Caco-2 (cell line): ENCODE measurements at places on chromosomes 3 and 15. TPM values are rescaled to one million over a fixed set of nuclear protein-coding genes. Genes with fewer than 3 reads are reported as not detected.

- DNase-seq, result no peak
Observed at GRCh38 chr15:65028338-65028737, 1.1 kb downstream of the MTFMT start.

GRCh38 chr15:67879440-67880129 is 39.7 kb upstream of the RNU6-1 start:
- no peak for DNase-seq

GRCh38 chr3:69005071-69005790 is 8.3 kb downstream of the EOGT start:
- no peak for DNase-seq

DNA sequence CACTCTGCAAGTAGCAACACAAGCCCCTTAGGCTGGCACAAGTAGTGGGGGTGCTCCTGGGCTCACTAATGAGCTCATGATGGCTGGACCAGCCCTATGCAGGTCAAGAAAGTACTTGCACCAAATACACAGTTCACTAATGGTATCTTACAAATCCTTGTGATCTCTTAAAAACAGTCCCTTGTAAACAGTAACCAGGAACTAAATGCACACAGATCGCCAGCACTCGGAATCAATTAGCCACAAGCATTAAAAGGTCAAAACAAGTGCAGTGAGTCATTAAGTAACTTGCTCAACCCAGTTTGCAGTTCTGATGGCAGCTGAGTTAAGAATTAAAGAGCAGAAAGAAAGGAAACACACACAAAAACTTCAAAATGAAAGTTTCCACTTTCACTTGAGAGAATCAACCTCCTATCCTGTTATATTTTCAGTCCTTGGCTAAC is 43.2 kb downstream of the ARHGEF3 start:
- DNase-seq, result no peak

GRCh38 chr3:104257486-104257885 is 1109.2 kb upstream of the ALCAM start:
- DNase-seq, result no peak

DNA sequence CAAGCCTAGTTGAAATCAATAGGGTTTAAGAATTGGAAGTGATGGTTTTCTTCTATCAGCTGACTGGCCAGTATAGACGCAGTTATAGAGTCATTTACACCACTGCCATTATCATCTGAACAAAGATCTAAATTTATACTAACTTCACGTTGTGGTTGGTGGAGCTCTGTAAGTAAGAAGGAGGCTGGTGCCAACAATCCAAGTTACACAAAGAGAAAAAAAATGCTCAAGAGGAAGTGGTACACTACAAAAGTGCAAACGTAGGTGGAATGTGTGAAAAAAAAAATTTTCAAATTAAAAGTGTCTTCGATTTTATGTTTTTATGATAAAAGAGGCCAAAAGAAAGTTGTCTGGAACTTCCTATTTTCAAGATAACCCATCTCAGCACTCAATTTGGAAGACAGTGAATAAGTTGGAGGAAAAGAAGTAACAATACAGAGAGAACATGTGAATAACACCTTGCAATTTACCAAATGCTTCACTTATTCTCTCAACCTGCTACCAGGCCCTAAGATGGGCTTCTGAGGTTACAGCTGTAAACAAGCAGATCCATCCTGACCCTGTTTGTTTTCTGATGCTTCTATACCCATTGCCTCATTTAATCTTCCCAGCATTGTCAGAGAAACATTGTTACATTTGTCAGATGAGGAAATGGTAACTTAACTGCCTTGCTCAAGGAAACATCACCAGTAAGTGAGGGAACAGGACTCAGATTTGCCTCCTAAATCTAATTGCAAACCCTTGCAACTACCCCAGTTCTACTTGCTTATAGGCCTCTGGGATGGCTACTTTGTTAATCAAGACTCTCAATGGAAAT is 12.0 kb upstream of the TASOR start:
- DNase-seq, result no peak

GRCh38 chr3:30775040-30775439 is 119.4 kb downstream of the GADL1 start:
- DNase-seq, result no peak

- no peak for DNase-seq
Observed at GRCh38 chr3:44058022-44058867, 183.4 kb upstream of the TOPAZ1 start.

- DNase-seq, result no peak
Observed at GRCh38 chr15:39625451-39625850, 44.6 kb downstream of the THBS1 start.

DNA sequence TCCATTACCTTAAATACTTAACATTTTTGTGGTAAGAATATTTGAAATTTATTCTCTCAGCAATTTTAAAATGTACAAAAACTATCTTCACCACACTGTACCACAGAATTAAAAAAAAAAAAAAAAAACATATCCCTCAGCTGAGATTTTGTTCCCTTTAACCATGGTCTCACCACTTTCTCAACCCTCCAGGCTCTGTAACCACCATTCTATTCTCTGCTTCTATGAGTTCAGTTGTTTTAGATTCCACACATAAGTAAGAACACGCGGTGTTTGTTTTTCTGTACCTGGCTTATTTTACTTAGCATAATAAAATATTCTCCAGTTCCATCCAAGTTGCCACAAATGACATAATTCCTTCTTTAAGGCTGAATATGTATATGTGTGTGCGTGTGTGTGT is 41.5 kb downstream of the CSNK1G1 start:
- no peak for DNase-seq

DNA sequence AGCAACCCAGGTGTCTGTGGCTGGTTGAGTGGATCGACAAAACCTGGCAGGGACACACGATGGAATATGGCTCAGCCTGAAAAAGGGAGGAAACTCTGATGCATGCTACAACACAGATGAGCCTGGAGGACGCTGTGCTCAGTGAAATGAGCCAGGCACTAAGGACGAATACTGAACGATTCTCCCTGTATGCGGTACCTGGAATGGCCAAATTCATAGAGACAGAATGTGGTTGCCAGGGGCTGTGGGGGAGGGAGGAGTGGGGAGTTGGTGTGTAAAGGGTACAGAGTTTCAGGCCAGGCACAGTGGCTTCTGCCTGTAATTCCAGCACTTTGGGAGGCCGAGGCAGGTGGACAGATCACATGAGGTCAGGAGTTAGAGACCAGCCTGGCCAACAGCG is 35.1 kb downstream of the PCSK6 start:
- no peak for DNase-seq

DNA sequence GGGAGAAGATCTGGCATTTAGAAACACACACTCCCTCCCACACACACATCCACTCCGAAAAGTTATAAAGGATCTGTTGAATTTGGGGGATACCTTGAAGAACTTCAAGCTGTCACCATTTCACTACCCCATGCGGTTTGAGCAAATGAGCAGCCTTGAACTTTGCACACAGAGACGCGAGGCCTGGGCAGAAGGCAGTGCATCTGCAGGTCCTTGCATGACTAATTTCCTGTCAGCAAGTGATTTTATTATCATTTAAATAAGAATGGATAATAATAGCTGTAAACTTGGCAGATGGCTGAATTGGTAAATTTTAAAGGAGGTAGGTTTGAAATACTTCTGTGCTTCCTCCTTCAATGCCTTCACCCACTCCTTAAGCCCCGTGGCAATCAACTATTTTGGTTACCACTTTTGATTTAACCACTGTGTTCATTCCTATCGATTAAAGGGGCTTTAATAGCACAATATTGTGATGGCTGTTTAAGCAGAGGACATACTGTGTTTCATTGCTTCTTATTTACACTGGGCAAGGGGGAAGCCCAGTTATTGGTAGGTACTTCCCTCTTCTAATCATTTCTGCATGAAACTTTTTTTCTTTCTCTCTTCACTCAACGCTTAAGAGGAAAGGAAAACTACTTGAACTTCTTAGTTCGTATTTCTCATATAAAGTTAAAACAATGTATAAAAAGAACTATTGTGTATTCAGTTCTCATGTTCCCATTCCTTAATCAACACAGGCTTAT is 108.1 kb downstream of the ROBO2 start:
- no peak for DNase-seq

DNA sequence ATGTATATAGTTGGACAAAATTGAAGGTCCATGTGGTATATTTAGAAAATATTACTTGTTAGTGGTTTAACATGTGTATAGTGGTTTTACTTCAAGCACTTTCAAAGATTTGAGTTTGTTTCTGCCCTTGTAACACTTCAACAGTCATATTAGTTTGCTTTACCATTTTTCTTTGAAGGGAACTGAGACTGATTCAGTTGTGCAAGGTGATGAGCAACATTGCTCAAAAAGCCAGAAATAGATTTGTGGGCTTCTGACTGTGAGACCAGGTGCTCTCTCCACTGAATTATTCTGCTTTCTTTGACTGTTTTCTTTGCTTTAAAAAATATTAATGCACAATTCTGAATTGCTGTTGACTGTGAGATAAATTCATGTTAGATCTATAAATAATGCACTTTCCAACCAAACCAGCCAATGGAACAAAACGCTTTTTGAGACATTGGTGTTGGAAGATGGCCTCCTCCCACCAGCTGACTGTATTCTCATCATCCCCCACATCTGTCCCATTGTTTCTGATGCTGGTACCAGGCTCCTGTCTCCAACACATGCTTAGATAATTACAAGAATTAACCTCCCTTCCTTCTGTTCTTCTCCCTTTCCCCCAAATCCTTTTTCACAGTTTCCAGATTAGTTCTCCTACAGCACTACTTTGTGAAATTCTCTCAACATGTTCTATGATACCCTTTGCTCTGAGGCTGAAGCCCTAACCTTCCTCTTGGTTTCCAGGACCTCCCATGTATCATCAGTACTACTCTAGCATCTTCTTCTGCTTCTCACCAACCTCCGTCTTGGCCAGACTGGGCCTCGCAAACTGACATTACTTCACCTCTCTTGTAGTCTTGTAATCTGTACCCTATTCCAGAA is 27.9 kb downstream of the PLCL2 start:
- no peak for DNase-seq

DNA sequence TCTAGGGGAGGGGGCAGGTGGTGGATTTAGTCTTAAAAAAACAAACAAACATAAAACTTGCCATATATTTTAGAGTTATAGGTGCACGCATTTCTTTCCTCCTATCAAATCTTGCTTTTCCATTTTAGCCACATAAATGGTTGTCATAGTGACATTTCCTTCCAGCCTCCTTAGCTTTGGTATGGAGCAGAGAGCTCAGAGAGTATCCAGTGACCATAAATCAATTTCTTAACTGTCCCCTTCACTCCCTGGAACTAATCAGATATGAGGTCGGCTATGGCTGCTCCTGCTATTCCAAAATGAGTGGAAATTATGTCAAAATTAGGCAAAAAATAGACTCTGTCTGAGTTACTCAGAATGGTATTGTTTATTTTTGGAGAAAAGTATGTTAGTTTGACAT is 164.5 kb downstream of the EBLN2 start:
- no peak for DNase-seq

GRCh38 chr15:72199721-72200212 is 2.2 kb upstream of the GRAMD2A start:
- DNase-seq, result peak; percentile 78

GRCh38 chr3:12408984-12409683 is 75.1 kb upstream of the TSEN2 start:
- DNase-seq, result no peak

DNA sequence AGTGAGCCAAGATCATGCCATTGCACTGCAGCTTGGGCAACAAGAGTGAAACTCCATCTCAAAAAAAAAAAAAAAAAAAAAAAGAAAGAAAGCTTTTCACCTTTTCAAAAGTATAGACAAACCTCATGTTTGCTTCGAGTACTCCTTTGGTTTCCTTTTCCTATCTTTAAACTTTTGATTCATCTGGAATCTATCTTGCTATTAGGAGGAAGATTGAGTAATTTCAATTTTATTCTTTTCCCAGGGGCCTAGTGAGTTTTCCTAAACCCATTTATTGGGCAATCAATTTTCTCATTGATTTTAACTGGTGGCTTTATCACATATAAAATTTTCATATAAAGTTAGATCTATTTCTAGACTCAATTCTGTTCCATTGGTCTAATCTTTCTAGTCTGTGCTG is 190.5 kb upstream of the VEPH1 start:
- no peak for DNase-seq

DNA sequence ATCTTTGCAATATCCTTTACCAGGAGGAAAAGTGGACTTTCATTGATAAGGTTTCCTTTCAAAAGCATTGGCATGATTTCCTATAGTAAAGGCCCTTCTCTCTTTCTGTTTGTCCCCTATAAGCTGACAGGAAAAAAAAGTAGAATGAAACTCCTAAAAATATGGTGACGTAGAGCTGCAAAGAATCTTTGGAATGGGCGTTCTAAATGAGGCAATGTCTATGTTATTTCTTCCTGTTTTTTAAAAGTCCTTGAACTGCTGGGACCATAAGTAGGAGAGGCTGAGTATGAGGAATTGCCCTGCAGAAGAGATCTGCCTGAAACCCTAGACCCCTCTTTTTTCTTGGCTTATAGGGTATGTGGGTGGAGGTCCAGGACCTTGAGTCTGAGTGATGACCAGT is 17.2 kb downstream of the ST3GAL6 start:
- no peak for DNase-seq

DNA sequence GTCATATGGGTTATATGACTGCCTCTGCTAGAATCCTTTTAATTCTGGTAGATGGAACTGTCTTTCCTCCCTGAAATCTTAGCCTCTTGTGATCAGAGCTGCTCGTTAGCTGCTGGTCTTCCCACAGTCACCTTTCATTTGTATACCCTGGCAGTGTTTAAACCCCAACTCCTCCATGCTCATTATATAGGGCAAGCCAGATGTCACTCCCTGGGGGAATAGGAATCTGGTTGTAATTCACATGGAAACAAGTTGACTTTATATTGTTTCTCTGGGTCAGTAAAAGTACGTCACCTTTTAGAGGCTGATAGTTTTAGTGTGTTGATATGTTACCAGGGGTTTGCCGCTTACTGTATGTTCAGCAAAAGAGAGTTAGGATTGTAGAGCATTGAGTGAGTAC is 103.5 kb downstream of the ITPR1 start:
- DNase-seq, result no peak

Gene LINS1
- 11.0 and 12.0 TPM in 2 replicates for total RNA-seq

Gene SAXO2
- 0.61 TPM in 1 of 2 replicates, not detected in the other for total RNA-seq

Gene ARRDC4
- 3.2 and 4.1 TPM in 2 replicates for total RNA-seq

Gene HRH1
- total RNA-seq, result 1.3 and 1.6 TPM in 2 replicates

Gene DRD3
- total RNA-seq, result not detected in 2 replicates

Gene FHIT
- total RNA-seq, result 5.4 and 8.3 TPM in 2 replicates

Gene ACTRT3
- total RNA-seq, result not detected in 2 replicates

Gene SHF
- total RNA-seq, result 11.9 and 12.9 TPM in 2 replicates

Gene ZMYND10
- total RNA-seq, result 0.23 and 0.29 TPM in 2 replicates

Gene UPK1B
- total RNA-seq, result 0.46 and 0.50 TPM in 2 replicates

Gene FBXO40
- total RNA-seq, result not detected in 2 replicates

Gene POPDC2
- total RNA-seq, result 0.77 and 1.4 TPM in 2 replicates

Gene GP5
- 0.12 and 0.25 TPM in 2 replicates for total RNA-seq

Gene KBTBD12
- not detected in 2 replicates for total RNA-seq
